ENCODE measurements at places on chromosomes 12 and 14.

DNA sequence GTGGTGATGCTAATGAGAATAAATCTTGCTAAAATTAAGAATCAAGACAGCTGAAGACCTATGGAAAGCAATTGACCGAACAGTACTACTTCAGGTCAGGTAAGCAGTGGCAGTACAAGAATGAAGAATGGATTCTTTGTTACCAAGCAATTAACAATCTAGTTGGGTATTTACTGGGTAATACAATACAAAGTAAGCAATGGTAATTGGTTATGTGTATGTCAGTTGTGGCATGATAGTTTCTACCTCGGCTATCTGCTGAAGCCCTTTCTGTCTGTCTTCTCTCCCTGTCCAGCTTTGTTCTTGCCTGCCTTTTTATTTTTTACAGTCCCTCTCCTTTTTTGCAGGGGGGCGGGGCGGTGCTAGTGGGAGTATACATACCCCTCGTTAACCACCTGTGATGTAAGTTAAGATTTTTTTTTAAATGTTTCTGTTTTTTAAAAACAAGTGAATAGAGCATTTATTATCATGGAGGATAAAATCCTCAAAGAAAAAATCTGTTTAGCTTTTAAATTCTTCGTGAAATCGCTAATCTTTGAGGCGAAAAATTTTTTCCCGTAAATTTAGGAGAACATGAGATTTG is 75.9 kb downstream of the RCOR1 start:
- DNase-seq, result no peak

GRCh38 chr14:60095781-60096450 is 4.2 kb downstream of the PCNX4 start:
- no peak for DNase-seq

- DNase-seq, result no peak
Observed at GRCh38 chr12:25781232-25781631, 177.2 kb upstream of the RASSF8 start.

DNA sequence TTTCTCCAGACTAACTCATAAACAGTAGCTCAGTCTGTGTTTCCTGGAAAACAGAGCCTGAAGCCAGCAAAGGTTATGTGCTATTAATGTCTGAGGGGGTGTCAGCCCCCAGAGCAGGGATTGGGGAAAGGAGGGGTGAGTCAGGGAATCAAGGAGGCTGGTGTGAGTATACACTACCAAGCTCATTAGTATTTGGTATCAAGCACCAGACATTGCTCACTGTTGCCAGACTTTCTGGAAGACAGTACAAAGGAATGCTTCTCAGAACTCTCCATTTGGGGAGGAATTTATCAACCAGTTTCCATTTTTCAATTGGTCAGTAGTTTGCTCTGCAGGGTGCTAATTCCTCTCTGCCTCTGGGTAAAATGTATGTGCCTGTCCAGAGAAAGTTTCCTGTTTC is 443.4 kb downstream of the GLT1D1 start:
- DNase-seq, result no peak

DNA sequence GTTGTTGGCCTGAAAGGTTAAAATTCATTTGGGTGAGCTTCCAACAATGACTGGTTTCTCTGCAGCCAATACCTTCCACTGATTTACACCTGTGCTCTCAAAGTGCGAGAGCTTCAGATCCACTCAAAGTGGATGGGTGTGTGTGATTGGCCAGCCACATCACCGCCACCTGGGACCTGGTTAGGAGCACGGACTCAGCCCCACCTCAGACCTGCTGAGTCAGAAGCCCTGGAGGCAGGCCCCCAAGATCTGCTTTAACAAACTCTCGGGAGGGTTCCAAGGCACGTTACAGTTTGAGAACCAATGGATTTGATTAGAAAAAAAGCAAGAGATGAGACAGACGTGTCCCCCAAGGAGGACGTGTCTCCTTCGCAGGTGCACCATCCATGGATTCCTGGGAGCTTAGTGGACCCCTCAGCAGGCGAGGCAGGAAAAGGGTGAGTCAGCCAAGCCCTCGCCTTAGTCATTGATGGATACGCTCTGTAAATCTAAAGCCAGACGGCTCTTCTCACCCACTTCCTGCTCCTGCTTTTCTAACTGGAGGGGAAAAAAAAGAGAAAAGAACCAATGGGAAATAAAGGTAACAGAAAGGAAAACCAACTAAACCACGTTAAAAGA is 24.5 kb downstream of the FZD10 start:
- no peak for DNase-seq

DNA sequence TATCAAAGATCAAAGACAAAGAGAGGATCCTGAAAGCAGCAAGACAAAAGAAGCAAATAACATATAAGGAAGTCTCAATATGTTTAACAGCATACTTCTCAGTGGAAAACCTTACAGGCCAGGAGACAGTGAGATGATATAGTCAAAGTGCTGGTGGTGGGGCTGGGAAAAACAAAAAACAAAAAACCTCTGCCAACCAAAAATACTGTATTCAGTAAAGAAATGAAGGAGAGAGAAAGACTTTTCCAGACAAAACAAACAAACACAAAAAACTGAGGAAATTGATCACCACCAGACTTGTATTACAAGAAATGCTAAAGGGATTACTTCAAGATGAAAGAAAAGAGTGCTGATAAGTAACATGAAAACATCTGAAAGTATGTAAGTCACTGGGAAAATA is 221.2 kb downstream of the ADGRD1 start:
- no peak for DNase-seq

GRCh38 chr12:75842090-75842489 is 189.5 kb downstream of the PHLDA1 start:
- no peak for DNase-seq

- DNase-seq, result no peak
Observed at GRCh38 chr12:54585243-54585642, 3.2 kb downstream of the PPP1R1A start.

DNA sequence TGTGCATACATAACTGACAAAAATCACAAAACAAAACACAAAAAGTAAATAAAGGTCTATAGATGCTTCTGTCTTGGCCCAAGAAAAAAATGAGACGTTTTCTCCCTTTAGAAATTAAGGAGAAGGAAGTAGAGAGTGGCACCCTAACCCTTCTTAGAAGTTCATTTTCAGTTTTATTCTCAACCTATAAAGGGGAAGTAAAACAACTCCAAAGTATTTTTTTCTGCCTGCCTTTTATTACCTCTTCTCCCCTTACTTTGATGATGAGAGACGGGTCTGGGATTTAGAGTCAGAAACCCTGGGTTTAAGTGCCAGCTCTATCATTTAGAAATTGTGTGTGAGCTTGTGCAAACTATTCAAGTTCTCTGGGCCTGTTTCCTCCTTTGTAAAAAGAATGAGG is 2.8 kb downstream of the PRIM1 start:
- peak; percentile 43 for DNase-seq

GRCh38 chr14:68828698-68829097 is 35.8 kb upstream of the ZFP36L1 start:
- no peak for DNase-seq

DNA sequence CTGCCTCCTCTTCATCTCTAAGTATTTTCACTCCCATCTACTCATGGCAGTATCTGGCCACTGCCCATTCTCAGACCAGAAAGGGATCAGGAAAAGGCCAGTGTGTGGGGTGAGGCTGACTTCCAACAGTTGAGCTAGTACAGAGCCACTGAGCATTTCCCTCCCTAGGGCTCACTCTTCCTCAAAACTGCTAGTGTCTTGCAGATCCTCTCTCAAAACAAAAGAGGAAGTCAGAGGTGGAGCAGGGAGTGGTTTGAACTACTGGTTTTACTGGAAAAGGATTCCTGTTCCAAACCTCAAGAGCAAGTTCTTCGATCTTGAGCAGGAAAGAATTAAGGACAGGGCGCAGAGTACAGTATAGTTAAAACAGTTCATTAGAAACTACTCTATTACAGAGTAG is 11.7 kb upstream of the RNASE10 start:
- peak; percentile 93 for DNase-seq

- DNase-seq, result no peak
Observed at GRCh38 chr14:68203871-68204270, 384.3 kb downstream of the RAD51B start.

GRCh38 chr12:9094512-9095206 is 21.1 kb downstream of the A2M start:
- no peak for DNase-seq

- peak; percentile 13 for DNase-seq
Observed at GRCh38 chr12:46005151-46005797, 14.9 kb upstream of the SCAF11 start.

- DNase-seq, result no peak
Observed at GRCh38 chr12:62135553-62136200, 124.5 kb upstream of the USP15 start.

DNA sequence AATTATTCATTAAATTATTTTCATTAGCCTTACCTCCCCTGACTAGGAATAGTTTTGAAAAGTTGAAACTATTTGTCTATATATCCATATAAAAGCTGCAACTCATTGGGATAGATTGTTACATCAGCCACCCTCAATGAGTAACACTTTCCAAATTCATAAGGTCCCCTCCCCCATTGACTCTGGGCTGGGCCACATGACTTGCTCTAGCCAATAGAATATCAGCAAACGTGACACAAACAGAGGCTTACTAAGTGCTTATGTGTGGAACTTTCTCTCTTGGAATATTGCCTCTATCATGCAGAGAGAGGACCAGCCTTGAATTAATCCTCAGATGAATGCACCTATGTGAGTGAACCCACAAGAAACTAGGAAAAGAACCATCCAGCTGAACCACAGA is 213.7 kb downstream of the CCDC59 start:
- DNase-seq, result peak; percentile 2

DNA sequence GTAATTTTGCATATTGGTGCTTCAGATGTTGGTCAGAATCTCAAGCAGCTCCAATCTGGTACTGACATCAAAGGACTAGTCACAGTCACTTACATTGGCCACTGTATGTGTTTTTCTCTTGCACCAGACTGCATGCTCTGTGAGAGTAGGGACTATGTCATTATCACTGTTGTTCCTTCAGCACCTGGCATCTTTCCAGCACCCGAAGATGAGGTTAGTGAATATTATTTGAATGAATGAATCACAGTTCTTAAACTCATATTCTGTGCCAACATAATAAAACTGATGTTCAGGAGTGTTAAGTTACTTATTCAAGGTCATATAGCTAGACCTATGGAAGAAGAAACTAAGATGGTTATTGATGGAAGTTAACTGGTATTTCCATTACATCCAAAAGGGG is 204.5 kb upstream of the TBX3 start:
- no peak for DNase-seq

GRCh38 chr12:94143438-94143837 is 4.9 kb upstream of the PLXNC1 start:
- no peak for DNase-seq

- no peak for DNase-seq
Observed at GRCh38 chr12:45879363-45879895, 110.9 kb downstream of the SCAF11 start.

- no peak for DNase-seq
Observed at GRCh38 chr12:122955156-122955555, 11.1 kb downstream of the ABCB9 start.

Measured in NB4 (cell line).